ENCODE measurements at places on chromosomes 11 and 22.

GRCh38 chr22:37623075-37624016 lies 14.7 kb downstream of the GGA1 start:
- DNase-seq: peak; percentile 83

- no peak for DNase-seq
Observed at GRCh38 chr22:27028093-27028492, 370.7 kb downstream of the MIAT start.

DNA sequence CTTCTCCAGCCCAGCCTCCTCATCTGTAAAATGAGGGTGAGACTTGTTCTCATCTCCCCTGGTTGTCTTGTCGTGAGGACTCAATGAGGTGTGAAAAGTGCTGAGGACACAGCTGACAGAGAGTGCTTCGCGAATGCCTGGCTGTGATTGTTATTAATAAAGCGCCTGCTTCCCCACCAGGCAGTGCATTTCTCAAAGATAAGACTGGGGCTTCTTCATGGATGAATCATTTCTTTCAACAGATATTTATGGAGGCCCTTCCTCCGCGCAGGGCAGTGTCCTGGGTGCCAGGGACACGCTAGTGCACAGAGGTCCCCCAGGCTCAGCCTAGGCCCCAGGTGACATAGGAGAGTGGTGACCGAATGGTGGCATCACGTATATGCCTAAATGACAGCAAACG lies 34.3 kb upstream of the SHISAL1 start:
- no peak for DNase-seq

- no peak for DNase-seq
Observed at GRCh38 chr11:113839842-113840241, 35.5 kb downstream of the USP28 start.

GRCh38 chr11:96237766-96238266 lies 105.2 kb downstream of the MAML2 start:
- DNase-seq: no peak

GRCh38 chr11:11229647-11230046 lies 123.4 kb downstream of the CSNK2A3 start:
- DNase-seq: no peak

DNA sequence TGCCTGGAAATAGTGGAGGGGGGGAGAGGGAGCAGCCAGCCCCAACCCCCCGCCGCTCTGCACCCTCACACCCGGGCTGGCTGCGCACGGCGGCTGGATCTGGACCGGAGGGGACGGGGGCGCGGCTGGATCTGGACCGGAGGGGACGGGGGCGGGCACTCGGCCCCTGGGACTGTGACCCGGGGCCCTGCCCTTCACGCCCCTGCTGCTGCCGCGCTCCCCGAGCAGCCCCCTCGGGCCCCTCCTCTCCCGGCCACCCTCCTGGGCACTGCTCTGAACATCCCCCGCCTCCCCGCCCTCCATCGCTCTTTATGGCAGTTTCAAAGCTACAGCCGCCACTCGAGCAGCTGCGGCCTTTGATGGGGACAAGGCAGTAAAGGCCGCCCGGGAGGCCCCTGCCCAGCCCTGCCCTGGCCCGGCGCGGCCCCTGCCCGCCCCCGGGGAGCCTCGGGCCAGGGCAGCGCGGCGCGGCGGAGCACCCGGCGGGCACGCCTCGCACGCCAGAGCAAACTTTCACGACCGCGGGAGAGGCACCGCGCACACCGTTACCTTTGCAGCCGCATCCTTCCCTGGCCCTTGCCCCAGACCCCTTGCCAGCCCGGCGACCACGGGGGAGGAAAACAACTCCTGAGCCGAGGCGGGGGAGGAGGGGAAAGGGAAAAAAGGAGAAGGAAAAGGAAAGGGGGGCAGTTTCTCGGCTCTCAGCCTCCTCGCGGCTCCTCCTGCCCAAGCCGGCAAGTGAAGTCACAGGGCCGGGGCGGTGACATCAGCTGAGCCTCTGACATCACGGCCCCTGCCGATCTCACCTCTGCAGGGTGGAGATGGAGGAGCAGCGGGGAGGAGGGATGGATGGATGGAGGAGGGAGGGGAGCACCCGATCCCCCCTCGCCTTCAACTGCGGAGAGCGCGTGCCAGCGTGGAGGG lies 13.1 kb upstream of the TCF20 start:
- DNase-seq: peak; percentile 47

- DNase-seq: no peak
Observed at GRCh38 chr11:2548596-2548995, 103.8 kb downstream of the KCNQ1 start.

DNA sequence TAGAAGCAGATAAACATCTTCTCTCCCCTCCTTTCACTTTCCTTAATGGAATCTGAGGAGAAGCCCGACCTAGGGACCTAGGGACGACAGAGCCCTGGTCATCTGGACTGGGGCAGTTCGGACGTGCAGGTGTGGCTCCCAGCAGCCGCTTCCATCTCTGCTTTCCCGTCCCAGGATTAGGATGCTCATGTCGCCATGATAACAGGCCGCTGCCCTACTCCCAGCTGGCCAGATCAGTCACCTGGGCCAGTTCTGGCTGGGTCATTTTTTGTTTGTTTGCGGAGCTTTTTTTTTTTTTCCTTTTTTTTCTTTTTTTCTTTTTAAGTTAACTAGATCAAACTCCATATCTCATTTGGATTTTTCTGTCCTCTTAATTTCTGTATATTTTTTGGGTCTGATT lies 166.3 kb upstream of the TTC12 start:
- DNase-seq: no peak

DNA sequence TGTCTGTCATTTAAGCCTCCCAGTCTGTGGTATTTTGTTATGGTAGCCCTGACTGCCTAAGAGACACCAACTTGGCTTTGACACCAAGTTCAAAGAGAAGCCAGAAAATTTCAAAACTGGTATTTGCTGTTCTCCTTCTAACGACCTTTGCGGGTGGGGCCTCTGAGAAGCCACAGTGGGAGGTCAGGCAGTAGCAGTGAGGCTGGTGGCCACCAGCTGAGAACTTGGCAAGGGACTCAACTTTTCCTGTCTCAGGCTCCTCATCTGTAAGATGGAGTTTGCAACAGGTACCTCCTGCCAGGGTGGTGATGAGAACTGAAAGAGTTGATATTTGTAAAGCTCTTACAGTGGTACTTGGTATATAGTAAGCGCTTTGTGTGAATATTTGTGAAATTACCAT lies 183.4 kb downstream of the BCR start:
- DNase-seq: no peak

DNA sequence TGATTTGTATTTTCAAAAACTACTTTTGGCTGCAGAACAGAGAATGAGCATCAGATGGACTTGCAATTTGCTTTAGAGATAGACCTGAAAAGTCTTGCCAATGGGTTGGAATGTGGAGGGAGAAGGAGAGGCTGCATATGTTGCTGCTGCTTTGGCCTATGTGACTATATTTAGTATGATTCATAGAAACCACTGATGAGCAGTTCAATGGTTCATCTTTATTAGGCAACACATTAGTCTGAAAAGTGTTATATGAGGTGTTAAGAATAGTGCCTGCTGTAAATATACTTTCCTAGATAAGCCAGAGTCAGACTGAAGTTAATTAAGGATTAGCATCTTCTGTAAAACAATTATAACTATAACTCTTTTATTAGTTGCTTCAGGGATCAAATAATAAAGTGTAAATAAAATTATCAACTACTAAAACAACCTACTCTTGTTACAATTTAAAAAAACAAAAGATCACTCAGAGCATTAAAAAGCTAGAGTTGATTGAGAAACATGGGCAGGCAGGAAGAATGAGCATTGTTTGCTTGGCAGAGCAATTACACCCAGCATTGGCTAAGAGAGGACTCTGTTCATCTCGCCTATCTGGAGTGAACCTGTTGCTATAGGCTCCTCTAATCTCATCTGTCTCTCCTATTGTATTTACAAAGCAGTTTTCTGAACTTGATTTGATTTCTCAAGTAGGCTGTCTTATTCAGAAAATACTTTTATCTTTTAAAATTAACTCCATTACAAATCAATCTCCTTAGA lies 36.3 kb downstream of the HORMAD2 start:
- DNase-seq: no peak
